MM.1S (cell line): ENCODE measurements at places on chromosomes 7 and 10.

GRCh38 chr7:23864973-23865372 is 155.0 kb downstream of the STK31 start:
- no peak for DNase-seq

- no peak for DNase-seq
These were observed 29.2 kb upstream of the ADGRA1 start for GRCh38 chr10:133058331-133059092.

GRCh38 chr10:22003964-22004281 is 393 bp upstream of the DNAJC1 start:
- DNase-seq = no peak

DNA sequence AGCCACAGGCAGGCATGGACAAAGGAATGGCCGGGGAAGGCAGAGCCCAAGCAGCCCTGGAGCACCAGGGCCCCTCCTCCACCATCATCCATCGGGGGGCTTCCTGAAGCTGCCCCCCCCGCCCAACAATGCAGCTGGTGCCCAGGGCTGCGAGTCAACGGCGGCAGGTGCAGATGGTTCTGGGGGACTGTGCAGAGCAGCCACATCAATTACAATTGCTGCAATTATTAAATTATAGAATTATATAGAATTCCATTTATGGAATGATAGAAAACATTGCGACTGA is 28.3 kb downstream of the EBF3 start:
- no peak for DNase-seq

DNA sequence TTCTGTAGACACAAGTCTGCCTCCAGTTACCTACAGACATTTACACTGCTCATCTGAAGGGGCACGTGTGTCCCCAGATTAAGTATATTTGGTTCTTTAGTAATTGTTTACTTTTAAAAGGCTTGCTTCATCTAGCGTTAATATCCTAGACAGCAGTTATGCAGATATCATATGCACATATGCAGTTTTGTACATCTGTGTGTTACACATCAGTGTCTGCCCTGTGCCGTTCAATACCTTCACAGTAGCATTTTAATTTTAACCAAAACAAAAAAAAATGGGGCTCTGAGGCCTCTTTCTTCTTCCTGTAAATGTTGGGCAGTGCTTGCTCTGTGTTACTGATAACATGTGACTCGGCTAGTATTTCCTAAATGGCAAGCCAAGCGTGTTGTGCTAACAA is 331.4 kb upstream of the MGMT start:
- DNase-seq = no peak

- DNase-seq = no peak
These were observed 186.9 kb downstream of the ELFN1 start for GRCh38 chr7:1856888-1857441.

DNA sequence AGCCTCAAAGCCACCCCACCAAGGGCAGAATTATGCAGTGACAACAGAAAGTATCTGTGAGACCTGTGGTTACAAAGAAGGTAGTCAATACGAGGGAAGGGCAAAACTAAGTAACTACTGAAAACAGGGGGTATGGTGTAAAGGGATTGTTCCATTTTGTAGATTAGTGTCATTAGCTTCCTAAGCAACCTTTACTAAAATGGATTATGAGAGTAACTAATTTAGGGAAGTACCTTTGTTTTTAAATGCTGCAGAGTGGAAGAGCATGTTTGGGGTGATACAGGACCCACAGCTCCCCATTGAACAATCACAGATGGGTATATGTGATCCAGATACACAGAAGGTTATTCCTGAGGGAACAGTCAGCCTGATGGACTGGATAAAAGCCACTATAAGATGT is 51.3 kb upstream of the TAC1 start:
- DNase-seq = no peak

GRCh38 chr7:82726038-82726800 is 282.6 kb upstream of the CACNA2D1 start:
- no peak for DNase-seq

DNA sequence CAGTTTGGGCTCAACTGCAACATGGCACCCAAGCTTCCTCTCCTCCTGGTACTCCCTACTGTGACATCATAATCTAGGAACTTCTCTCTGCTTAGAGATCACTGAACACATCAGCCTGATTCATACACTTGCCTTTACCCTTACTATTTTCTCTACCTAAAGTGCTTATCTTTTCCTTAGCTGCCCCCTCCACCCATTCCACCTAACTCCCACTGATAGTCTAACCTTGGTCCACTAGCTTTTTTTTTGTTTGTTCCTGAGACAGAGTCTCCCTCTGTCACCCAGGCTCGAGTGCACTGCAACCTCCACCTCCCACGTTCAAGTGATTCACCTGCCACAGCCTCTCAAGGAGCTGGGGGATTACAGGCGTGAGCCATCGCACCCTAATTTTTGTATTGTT is 15.9 kb downstream of the CUL2 start:
- DNase-seq = no peak

- DNase-seq = no peak
These were observed 137.9 kb upstream of the CCDC6 start for GRCh38 chr10:60044242-60044641.

GRCh38 chr10:9547936-9548904 is 1469.5 kb upstream of the CELF2 start:
- DNase-seq = no peak

GRCh38 chr7:123627851-123628250 is 26.2 kb downstream of the ASB15 start:
- no peak for DNase-seq

DNA sequence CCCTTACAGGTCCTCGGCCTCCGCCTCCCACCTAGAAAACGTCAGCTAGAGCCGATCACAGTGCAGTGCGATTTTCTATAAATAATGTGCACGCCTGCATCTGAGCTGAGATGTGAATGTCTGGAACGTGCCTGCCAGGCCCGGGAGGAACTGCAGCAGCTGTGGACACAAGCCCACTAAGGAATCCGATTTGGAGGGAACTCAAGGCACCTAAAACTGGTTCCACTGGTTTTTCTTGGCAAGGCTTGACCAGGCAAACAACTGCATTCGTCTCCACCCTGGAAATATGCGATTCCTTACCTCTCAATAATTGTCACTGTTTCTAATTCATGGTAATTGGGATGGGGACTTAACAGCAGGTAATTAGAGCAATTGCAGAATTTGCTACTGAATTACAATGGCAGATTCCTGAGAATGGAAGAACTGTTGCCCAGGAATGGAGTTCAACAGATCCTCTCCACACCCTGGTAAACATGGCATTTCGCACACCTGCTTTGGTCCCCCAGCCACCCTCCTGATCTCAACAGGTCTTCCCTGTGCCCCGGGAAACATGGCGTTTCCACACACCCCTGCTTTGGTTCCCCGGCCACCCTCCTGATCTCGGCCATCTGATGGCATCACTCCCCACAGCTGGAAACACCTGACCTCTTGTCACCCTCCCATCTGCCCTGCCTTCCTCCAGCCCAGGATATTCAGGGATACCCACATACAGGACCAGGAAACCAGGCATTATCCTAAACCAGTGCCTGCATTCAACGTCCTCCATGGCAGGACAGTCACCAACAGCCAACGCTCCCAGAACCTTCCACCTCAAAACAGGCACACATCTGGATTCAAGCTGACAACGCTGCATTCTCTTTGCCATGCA is 76.0 kb downstream of the DIP2C start:
- no peak for DNase-seq

DNA sequence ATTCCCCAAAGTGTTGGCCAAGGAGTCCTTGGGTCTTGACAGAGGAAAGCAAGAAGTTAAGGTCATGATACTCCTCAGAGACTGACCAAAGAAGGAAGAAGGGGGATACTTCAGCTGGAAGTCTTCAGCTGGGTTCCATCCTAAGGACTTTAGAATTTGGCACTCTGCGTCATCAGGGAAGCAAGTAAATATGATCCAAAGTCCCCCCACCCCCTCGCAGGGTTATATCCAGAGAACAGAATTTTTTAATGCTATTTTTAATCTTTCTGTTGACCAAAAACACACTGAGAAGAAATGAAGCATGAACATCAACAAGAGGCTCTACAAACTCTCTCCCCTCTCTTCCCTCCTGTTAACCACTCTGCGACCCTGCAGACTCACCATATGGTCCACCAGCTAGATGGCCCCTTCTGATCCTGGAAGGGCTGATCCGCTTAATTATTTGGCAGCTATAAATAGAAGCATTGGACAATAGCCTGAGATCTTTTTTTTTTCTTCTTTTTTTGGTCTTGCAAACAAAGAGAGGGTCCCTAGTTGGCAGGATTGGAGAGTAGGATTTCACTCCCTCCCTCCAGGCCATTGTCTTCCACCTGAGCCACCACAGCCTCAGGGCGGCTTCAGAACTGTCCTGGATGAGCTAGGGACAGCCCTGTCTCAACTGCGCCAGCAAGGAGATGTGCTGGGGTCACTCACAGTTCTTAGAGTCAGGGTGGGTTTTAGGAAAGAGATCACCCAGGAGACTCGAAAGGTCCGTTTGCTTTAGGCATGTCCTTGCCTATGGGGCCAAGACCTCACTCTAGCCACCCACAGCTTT is 196.0 kb downstream of the KCNMA1 start:
- DNase-seq = no peak

- DNase-seq = peak; percentile 87
These were observed 95.5 kb downstream of the MAP3K8 start for GRCh38 chr10:30529373-30529998.

- no peak for DNase-seq
These were observed 112.7 kb downstream of the REEP3 start for GRCh38 chr10:63633677-63634487.
